Activated CD8-positive, alpha-beta memory T cell treated with anti-CD3 and anti-CD28 coated beads for 48 hours (primary cell): ENCODE measurements at places on chromosomes 7 and 10.

DNA sequence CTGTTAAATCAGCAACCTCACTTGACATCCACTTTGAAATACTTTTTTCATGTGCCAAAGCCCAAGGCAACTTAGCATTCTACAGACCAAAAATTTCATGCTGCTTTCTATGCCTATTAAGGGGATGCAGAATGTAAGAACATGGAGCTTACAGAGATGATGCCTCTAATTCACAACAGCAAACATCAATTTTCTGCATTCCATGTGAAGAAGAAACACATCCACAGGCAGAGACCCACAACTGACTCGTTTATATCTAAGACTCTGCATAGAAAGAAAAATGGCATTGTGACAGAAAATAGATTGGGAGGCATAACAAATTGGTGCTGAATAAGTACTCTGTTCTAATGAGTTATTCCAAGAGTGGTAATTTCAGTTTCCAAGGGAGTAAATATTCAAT, 107.6 kb downstream of the SGMS1 start:
- DNase-seq: no peak

DNA sequence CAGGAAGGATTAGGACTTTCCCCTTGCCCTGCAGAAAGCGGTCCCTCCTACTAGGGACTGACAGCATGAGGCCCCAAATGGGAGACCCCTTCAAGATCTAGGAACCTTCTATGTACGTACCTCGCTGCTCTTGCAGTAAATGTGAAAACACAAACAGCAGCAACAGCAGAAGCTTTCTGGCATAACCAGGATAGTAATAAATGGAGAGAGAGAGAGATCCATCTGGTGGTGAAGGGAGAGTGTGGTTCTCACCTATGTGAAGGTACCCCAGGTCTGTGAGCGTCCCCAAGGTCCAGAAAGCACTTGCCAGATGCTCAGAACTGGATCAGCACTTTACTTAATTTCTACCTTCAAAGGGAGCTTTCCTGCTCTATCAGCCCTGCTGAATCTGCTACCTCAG, 592.7 kb downstream of the PARD3 start:
- DNase-seq: no peak

DNA sequence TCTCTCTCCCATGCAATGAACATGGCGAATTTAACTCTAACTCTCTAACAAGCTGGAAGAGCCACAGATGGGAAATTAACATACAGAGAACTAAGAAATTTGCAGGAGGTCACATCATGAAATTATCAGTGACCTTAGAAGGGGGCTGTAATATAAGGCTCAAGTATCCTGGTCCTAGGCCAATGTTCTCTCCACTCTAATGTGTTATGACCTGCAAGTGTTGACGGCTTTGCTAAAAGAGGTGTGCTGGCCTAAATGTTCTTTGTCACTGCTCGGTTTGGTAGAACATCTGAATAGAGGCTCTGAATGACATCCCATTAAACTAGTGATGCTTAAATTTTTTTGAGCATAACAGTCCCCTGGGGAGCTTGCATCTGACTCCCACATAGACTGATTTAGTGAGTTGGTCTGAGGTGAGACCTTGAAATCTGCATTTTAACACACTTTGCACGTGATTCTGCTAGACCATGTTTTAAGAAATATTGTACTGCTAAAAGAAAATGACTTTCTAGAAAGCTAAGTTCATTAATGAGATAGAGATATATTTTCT, 129.3 kb downstream of the GFRA1 start:
- no peak for DNase-seq

- DNase-seq: no peak
Observed at GRCh38 chr10:29199941-29200679, 88.8 kb upstream of the LYZL1 start.

DNA sequence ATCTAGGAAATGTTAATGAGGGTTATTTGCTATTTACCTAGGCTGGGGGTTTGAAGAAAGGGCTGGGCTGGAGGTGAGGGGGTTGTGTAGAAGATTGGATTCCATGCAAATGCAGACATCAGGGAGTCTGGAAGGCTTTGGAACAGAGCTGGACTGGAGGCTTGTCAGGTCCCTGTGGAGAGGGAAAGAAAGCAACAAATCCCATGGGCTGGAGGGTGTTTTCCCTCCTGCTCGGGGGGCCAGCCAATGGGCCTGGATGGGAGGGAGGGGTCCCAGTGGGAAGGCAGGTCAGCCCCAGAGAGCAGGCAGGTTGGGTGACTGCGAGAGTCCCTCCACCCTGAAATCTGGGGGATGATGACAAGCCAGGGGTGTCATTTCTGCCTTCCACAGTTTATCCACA, 431.8 kb downstream of the RPS24 start:
- DNase-seq: no peak
